ENCODE measurements at places on chromosomes 11 and 22. TPM values are rescaled to one million over a fixed set of nuclear protein-coding genes. Genes with fewer than 3 reads are reported as not detected.

- peak; percentile 49 for DNase-seq
These were observed at the start of gene PHF21B for GRCh38 chr22:45009606-45010531. Gene PHF21B (minus strand): TSS chr22:45010005. CDS start chr22:45009549, 456 bp downstream.

GRCh38 chr11:35629511-35629910 lies 11.3 kb downstream of the FJX1 start:
- DNase-seq: no peak

INPP5J gene
- 4.8 TPM for total RNA-seq

KCTD14 gene
- total RNA-seq: 7.6 TPM

SERPING1 gene
- total RNA-seq: 302 TPM

- no peak for DNase-seq
These were observed 73.7 kb upstream of the AMOTL1 start for GRCh38 chr11:94694309-94695060.

DNA sequence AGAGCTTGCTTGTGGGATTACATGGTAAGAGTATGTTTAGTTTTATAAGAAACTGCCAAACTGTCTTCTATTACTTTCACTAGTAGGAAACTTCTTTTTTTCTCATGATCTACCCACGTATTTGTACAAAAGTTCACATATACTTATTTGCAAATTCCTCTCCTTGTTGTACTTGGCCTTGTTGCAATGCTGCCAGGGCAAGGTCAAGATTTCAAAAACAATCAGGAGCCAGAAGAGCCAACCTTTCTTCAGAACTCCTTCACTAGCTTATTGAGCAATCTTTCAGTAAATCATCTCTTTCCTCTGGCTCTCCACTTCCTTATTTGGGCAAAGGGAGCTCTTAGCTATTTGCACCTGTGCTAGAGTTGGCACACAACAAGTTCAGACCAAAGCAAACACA lies 9.7 kb downstream of the SRSF8 start:
- no peak for DNase-seq

DMC1 gene
- 2.2 TPM for total RNA-seq

DNA sequence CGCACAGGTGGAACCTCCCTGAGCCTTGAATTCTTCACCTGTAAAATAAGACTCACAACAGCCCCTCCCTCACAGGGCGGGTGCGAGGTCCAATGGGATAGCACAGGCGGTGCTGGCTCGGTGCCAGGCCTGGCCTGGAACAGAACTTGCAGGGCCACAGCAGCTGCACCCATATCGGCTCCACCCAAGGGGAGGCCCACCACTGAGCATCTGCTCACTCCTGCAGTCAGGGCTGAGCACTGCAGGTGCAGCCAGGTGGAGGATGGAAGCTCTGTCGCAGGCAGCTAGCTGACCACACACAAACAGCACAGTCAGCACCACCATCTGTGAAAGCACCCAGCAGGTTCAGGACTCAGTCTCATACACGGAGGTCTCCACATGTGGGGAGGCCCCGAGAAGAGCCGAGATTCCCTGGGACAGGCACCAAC lies 19.6 kb downstream of the VPS37C start:
- no peak for DNase-seq

GRCh38 chr11:22976146-22976545 lies 115.9 kb upstream of the CCDC179 start:
- DNase-seq: peak; percentile 43

- no peak for DNase-seq
These were observed 3.7 kb downstream of the RNH1 start for GRCh38 chr11:503179-503981.

DNA sequence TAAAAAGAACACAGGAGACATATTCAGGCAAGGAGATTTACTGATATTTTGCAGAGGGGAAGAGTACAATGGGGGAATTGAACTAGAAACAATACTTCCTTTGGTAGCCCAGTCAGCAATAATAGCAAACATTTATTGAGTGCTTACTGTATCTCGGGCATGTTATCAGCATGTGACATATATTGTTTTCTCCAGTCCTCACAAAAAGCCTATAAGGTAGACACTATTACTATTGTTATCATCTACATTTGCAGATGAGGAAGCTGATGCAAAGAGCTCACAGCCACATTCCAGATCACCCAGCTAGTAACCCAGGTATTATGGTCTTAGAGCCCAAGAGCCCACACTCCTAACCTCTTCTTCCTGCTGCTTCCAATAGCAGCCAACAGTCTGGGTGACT lies 27.9 kb downstream of the NAV2 start:
- no peak for DNase-seq

DNA sequence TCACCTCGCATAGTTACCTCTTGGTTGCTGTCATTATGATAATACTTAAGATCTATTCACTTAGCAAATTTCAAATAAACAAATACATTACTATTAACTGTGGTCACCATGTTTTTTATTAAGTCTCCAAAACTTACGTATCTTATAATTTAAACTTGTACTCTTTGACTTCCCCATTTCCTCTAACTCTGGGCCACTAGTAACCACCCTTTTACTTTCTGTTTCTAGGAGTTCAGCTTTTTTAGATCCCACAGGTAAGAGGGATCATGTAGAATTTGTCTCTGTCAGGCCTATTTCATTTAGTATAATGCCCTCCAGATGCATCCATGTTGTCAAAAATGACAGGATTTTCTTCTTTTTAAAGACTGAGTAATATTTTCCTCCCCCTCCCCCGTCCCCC lies 212.4 kb upstream of the C11orf87 start:
- DNase-seq: no peak

OR4C45 gene
- not detected for total RNA-seq

DNA sequence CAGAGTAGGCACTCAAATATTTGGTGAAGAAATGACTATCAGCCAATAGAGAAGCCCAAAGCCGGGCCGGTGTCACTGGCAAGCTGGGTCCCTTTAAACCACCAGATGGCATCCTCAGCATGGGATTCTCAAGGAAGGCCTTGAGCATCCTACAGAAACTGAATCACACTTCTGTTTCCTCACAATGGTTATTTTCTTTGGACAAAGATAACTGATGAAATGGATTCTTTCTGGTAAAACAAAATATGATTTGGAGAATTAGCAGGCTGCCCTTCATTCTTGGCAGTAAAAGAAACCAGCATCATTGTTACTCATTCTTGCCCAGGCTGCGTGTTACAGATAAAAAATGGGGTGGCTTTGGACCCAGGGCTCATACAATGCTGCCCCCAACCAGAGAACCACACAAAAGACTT lies 30.3 kb upstream of the ASPHD2 start:
- DNase-seq: peak; percentile 65

DNA sequence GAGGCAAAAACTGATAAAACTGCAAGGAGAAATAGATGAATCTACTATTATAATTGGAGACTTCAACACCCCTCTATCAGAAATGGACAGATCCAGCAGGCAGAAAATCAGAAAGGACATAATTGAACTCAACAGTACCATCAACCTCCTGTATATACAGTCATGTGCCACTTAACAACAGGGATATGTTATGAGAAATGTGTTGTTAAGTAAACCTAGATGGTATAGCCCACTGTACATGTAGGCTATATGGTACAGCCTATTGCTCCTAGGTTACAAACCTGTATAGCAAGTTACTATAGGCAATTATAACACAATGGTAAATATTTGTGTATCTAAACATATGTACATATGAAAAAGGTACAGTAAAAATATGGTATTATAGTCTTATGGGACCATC lies 66.8 kb upstream of the PHF21A start:
- no peak for DNase-seq

GRCh38 chr11:123859731-123860130 lies 25.7 kb downstream of the TMEM225 start:
- no peak for DNase-seq

DNA sequence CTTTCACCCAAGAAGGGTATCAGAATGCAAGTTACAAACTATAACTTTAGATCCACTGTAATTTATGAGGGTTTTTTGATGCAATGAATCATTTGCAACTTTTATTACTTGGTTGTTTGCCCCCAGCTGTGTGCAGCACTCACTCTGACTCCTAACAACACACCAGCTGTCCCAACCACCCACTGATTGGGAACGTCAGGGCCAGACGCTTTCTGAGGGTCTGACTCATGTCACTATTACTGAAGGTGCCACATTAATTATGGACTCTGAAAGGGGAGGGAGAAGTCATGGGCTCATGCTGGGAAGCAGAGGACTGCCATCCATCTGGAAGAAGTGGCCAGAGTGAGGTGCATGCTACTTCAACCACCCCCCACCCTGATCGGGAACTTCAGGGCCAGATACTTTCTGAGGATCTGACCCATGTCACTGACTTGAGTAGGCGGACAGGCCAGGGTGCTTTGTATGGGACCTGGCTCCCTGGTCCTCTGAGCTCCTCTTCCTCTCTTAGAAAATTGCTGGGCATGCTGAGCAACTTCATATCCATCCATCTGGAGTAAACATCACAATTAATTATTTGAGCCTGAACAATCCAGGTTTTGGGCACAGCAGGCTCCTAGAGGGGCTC lies 44.9 kb upstream of the DRD2 start:
- DNase-seq: peak; percentile 32

- DNase-seq: no peak
These were observed 9.0 kb downstream of the INCENP start for GRCh38 chr11:62132689-62133293.

APOL4 gene
- 34.4 TPM for total RNA-seq

SHANK3 gene
- 37.1 TPM for total RNA-seq

DNA sequence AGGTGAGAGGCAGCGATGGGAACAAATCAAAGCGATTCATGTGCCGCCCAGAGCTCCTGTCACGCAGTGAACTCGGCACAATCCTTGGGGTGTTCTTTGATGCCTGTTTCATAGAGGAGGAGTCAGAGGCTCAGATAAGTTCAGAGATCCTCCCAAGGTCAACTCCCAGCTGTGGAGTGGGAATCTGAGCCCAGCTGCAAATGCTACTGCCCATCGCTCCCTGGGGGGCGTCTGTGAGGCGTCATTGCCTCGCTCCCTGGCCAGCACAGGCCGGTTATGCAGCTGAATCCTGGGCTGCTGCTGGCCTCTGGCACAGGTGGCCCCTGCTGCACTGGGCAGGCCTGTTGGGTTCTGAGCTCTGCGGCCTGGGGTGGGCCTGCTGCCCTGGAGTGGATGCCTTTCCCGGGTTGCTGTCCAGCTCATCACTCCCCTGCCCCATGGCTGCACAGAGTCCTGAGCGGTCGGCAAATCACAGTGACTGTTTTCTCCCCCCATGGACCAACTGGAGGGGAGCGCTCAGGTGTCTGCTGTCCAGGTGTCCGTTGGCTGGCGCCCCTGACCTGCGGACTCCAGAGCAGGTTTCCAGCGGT lies 36.3 kb upstream of the SHISAL1 start:
- DNase-seq: no peak

SBF1 gene
- total RNA-seq: 79.2 TPM

DNA sequence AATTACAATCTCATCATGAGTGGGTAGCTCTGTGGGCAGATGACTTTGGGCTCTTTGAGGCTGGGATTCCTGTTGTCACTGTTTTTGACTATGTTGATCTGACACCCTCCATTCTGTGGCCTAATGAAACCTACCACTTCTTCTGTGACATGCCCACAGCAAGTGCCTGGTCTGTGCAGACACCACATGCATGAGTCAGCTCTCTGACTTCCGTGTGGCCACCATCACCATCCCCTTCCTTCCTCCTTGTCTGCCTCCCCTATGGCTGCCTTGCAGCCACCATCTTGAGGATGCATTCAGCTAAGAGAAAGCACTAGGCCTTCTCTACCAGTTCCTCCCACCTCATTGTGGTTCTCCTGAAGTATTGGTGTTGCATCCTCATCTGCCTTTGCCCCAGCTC lies 15.3 kb upstream of the OR10V1 start:
- no peak for DNase-seq

DNA sequence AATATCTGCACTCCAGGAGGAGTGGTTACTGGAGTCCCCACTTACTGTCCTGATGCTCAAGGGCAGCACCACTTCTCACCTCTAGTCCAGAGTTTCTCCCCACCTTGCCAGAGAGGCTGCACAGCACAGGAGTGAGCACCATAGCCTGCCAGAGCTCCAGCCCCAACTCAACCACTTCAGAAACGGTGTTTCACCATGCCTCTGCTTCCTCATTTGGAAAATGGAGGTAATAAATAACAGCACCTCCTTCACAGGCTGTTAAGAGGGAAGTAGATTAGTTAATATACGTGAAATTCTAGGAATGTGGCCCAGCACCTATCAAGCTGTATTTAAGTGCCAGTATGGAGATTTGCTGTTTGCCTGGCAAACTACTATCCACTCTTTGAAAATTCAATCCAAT lies 63.0 kb downstream of the GALNT18 start:
- DNase-seq: no peak

MS4A3 gene
- total RNA-seq: not detected

DNA sequence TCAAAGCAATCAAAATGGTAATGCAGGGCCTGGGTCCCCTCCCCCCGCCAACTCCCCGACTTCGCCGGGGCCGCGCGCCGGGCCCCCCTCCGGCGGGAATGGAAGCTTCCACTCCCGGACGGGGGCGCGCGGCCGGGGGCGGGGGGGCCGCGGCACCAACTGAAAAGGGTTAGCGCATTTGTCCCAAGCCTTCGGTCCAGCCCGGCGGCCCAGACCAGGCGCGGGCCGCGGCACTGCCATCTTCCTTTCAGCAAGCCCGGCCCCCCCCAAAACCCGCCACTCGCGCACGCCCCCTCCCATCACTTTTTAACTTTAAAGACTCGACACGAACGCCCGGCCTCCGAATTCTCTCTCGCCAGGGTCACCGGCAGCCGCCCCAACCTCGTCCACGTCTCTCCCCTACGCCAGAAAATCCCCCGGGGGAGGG lies 2.8 kb downstream of the PHF21B start:
- DNase-seq: no peak

DNA sequence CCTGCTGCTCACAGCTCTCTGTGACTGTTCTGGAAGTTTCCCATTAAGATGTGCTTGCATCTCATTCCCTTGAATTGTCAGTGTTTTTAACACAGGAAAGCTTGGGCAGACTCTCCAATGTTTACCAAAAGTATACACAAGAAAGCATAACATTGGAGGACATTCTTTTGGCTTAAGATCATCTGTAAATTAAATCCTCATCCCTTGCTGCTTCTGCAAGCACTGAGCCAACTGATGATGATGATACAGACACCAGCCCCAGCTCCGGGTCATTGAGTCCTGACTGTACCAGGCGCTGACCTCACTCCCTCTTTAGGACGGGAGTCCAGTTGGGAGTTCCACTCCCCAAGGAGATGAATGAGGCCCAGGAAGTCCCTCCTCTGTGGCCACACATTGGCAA lies 23.8 kb downstream of the CD82 start:
- no peak for DNase-seq

GUCD1 gene
- 79.0 TPM for total RNA-seq

DNA sequence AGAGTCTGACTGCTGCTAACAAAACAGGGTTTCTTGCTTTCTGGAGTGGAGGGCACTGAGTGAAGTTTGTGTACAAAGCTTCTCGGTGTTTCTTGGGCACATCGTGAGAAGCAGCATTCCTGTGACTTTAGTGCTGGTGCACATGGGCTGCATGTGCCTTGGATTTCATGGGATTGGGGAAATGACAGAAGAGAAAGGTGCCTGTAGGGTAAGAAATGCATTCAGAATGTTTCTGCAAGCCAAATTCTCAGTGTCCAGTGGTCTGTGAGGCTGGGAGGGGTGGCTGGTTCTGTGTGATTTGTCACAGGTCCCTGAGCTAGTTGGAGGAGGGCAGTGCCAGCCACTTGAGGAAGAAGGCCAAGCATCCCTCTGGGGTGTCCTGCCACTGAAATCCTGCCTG lies 404.2 kb upstream of the NARS2 start:
- no peak for DNase-seq

GRCh38 chr11:130533113-130533798 lies 84.8 kb downstream of the ADAMTS15 start:
- no peak for DNase-seq
